ENCODE measurements at places on chromosomes 4 and X.

GRCh38 chr4:173505924-173506518, 24.0 kb downstream of the HAND2 start:
- DNase-seq, result no peak

GRCh38 chr4:176910646-176911045, 117.9 kb upstream of the VEGFC start:
- no peak for DNase-seq

- DNase-seq, result no peak
These were observed 1.1 kb upstream of the SHROOM4 start for GRCh38 chrX:50815120-50815519.

DNA sequence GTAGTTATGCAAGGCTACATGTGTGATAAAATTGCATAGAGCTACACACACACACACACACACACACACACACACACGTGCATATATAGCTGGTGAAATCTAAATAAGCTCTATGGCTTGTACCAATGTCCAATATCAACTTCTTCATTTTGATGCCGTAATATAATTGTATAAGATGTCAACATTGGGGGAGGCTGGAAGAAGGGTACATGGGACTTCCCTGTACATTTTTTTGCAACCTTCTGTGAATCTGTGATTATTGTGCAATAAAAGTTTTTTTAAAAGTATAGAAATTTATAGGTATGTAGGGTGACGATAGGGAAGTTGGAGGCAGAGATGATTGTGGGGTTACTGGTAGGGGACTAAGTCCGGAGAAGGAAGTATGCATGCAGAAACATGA, 105.5 kb downstream of the HDAC8 start:
- no peak for DNase-seq

- DNase-seq, result no peak
These were observed 2468.6 kb downstream of the PCDH7 start for GRCh38 chr4:33188733-33189132.

DNA sequence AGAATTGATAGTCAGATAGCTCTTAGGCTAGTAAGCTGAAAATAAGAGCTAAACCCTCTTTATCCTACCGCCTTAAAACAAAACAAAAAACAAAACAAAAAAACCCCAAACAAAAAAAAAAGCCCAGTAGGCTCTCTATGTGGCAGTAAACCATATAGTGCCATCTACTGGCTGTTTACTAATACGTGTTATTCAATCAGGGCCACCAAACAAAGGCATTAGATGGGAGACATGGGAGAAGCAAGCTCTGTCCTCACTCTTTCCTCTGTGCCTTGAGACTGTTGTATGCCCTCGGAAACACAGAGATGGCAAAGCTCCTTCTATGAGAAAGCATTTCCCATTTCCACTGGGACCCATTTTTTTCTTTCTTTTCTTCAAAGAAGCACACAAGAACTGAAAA, 148.8 kb upstream of the MID1 start:
- no peak for DNase-seq

DNA sequence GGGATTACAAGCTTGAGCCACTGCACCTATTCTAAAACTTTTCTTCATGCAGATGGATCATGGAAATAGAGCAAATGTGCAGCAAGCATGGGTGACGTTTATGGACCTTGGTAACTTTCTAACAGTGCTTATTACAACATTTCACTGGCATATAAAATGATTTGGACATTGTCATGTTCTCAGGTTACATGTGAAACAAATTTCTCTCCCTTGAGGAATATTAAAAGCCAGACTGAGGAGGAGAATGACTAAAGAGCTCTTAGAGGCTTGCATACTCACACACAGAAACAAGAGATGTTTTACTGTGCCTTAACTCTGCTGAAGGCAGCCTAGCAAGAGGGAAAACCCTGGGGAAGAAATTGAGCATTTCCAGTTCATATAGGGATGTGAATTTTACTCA, 38.6 kb upstream of the GPR101 start:
- no peak for DNase-seq

DNA sequence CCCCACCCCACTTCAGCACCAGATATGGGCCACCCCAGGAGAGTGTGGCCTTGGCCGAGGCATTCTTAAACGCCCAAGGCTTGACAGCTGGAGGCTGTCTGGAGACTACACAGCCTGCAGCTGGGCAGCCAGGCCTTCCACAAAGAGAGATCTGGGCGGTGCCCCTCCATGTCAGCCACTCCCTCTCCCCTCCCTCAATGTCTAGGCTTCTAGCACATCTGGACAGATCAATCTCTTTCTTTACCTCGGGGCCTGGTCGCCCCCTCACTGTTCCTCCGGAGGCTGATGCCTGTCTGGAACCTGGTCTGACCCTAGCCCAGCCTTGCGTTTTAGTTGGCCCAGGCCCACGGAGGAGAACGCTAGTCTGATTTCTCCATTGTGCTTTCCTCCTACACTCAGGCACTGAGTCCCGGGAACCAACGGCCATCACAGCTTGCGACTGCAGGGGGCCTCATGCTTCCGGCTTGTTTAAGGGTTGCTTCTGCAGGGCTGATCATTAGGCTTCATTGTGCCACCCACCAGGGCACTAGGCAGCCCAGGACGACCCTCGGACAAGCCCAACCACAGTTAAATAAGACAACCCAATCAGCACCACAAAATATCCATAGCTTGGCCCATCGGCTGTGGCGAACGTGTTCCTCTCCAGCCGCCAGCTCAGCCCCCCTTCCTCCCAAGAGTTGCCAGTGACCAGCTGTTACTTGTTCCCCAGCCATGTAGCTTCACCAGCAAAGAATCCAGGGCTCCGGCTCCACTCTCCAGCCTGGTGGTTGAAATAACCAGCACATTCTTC, 200.6 kb downstream of the BCOR start:
- no peak for DNase-seq

DNA sequence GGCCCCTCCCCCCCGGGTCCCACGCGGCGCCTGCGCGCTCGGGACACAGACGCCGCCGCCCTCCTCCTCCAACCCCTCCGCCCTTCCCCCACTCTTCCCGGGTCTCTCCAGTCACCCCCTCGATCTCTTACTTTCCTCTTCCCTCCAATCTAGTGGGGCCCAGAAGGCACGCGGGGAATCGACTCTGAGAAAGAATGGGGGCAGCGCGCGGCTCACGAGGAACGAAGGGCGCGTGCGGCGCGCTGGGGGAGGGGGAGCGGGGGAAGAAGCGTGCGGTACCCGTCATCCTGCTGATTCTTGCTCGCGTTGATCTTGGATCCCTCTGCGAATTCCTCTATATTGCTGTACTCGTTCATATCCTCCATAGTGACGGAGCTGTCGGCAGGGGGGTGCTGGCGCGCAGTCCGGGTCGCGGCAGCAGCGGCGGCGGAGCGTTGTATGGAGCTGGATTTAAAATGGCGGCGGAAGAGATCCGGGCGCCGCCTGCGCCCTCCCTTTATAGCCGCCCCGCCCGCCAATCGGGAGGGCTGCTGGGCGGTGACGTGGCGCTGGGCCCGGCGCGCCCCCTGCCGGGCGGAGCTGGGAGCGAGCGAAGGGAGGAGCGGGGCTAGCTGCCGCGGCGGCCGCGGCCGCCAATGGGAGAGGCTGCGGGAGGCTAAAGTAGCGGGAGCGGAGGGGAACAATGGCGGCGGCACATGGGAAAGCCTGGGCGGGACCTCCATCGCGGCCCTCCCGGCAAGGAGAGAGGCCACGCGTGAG, 1.1 kb downstream of the HNRNPDL start:
- DNase-seq, result peak; percentile 31

- DNase-seq, result no peak
These were observed 1.4 kb downstream of the DDX60L start for GRCh38 chr4:168478868-168479267.

DNA sequence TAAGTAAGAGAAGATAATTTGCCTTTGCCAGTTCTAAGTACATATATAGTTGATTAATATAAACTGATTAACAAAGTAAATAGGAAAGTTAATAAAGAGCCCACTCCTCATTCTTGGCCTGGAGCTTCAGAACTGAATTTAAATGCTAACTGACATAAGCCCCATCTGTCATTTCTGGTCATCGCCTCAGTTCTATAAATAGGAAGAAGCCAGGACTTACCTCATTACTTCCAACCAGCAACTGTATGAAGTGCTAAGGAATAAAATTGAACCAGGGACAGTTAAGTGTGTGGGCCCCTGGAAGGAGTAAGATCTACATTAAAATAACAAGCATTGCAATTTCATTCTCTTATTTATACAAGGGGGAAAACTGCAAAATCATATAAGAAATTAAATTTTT, 52.0 kb upstream of the PDLIM5 start:
- no peak for DNase-seq

GRCh38 chr4:115090483-115091075, 22.8 kb downstream of the NDST4 start:
- DNase-seq, result no peak

GRCh38 chrX:20215565-20215964, 51.1 kb downstream of the RPS6KA3 start:
- no peak for DNase-seq

GRCh38 chr4:152342293-152342692, 193.6 kb downstream of the FBXW7 start:
- DNase-seq, result no peak

- no peak for DNase-seq
These were observed 4.3 kb downstream of the CHIC2 start for GRCh38 chr4:54060116-54060515.

DNA sequence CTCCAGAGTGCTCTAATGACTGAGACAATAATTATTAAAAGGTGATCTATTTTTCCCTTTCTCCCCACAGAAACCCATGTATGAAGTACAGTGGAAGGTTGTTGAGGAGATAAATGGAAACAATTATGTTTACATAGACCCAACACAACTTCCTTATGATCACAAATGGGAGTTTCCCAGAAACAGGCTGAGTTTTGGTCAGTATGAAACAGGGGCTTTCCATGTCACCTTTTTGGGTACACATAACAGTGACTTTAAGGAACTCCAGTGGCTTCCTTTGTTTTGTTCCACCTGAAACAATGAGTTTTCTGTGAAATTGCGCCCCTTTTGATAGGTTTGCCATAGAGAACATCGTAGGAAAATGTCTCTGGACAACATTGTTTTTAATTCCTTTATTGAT, 69.6 kb downstream of the KIT start:
- DNase-seq, result no peak

GRCh38 chr4:6563935-6564645, 10.9 kb upstream of the MAN2B2 start:
- DNase-seq, result no peak

DNA sequence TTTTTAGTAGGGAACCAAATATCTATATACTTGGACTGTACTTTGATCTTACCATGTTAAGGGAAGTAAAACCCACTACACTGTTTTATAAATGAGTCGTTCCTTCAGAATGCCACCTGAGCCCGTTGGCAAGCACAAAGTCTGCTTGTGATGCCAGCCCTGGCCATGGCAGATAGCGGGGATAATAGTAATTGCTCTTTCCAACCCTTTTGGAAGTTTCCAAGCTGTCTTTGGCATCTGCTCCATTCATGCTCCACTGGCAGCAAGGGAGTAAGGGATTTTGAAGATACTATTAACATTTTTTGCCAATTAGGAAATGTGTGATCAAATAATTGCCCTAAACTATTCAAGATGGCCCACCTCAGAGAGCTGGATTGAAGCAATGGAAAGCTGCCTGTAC, 689.2 kb upstream of the SLIT2 start:
- no peak for DNase-seq

GRCh38 chrX:146658379-146658778, 151.2 kb upstream of the CXorf51B start:
- no peak for DNase-seq

DNA sequence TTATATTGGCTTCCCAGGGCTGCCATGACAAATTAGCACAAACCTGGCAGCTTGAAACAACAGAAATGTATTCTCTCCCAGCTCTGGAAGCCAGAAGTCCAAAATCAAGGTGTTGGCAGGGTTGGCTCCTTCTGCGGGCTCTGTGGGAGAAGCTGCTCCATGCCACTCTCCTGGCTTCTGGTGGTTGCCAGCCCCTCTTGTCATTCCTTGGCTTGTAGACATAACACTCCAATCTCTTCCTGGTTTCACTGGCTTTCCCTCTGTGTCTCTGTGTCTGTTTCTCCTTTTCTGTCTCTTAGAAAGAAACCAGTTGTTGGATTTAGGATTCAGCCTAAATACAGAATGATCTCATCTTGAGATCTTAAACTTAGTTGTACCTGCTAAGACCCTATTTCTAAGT, 85.5 kb downstream of the USP46 start:
- no peak for DNase-seq

GRCh38 chr4:83067058-83067639, 32.2 kb downstream of the COPS4 start:
- no peak for DNase-seq

DNA sequence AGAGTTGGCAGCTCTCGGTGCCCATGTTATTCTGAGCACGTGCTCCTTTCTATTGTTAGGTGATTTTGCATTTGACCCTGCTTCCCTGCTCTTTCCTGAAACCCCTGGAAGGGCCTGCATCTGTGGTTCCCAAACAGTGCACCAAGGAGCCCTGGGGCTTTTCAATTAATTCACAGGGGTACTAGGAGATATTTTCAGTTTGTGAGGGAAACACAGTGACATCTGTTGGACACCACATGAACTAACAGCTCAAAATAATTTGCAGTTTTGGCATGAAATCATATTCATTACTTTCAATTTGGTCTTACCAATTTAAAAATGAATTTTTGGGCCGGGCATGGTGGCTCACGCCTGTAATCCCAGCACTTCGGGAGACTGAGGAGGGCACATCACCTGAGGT, 156.6 kb downstream of the GATB start:
- no peak for DNase-seq

DNA sequence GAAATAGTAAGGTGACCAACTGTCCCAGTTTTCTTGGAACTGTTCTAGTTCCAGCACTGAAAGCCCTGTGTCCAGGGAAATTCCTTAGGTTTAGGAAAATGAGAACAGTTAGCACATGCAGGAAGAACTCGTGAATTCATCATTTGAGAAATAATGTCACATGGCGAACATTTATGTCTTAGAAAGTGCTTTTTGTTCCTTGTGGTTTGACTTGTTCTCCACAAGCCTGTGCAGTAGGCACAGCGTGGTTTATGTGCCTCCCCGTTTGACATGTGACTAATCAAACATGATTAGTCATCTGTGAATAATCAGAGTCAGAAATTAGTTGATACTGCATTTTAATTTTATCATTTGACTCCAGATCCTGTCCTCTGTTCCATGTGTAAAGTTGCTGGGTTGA, 556.0 kb upstream of the CPEB2 start:
- no peak for DNase-seq

DNA sequence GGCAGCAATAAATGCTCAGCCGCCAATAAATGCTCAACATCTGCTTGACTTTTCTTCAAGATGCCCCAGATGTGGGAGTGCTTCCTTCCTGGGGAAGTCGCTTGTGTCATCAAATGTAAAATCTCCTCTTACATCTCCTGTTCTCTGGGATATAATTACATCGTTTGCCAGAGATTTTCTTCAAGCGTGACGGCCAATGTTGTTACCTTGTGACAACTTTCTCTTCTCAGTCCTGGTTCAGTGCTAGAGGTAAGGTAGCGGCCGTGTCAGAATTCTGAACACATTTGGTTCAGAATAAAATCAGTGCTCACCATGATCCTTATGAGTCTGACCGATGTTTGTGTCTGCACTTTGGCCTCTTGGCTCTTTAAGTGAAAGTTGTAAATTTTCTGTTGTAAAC, 102.5 kb downstream of the ASMT start:
- no peak for DNase-seq
